Stimulated activated CD8-positive, alpha-beta memory T cell treated with anti-CD3 and anti-CD28 coated beads, Interleukin-15, amount 100 ng/mL, for 24 hours (primary cell): ENCODE measurements at places on chromosomes 5 and 9.

DNA sequence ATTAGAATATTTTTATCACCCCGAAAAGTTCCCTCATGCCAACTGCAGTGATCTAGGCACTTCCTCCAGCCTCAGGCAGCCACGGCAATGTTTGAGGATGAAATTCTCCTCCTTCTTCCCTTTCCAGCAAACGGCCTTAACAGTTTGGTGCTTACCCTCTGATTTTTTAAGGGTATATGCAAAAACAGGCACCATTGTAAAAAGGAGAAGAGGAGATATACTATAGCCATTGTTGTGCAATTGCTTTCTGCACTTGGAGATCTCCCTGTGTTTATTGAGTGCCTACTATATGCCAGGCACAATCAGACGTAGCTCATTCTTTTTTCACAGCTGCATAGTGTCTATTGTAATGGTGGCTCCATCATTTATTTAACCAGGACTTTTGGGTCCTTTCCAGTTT is 29.4 kb downstream of the GSN start:
- DNase-seq = no peak

DNA sequence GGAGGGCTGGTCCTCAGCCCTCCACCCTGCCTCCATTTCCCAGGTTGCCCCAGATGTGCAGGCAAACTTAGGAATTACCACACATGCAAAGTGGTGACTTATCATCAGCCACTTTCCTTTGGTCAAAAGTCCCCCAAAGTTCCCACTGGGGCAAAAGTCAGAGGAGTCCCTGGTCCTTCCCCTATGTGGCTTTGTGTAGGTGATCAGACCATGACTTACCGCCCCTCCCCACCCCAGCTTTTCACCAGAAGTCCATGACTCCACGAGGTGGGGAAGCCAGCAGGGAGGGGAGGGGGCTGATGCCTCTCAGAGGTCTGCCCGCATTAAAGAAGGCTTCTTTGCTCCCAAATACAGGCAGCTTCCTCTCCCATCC is 5.8 kb downstream of the TRAF1 start:
- DNase-seq = no peak

DNA sequence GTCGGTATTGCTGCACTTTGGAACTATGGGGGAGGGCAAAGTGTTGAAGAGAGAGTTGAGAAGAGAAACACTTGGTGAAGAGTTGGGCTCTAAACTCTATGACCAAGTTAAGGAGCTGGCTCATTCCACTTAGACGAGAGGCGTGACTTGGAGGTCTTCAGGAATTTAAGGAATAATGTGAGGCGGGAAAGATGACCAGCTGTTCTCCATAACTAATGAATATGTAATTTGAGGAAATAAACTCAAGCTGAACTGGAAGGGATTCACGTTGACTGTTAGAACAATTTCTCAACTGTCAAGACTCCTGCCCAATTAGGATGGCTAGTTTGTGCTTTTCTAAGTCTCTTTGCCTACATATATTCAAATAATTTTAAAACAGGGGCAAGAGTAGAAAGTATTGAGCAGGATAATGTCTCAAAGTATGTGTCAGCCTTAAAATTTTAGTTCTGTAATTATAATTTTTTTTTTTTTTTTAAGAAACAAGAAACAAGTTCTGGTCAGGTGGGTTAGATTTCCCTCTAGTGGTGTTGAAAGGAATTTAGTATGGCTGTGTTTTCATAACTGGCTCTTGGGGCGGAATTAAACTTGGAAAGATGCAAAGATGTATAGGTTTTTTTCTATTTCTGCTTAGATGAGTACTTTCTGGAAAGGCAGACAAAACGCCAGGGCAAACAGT is 33.4 kb downstream of the TMEM252 start:
- no peak for DNase-seq

DNA sequence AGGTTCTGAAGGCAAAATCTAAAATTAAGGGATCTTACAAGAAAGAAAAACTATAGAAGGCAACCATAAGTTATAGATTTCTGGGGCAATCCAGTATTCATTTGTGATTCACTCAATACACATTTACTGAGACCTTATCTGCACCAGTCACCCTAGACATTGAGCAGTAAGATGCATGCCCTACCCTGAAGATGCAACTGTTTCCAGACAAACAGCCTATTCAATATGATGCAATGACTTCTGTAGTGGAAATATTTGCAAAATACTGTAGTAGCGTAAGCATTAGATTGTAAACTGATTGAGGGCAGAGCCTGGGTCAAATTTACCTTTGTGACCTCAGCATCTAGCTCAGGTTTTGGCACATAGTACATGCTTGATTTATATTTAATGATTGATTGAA is 256.2 kb upstream of the ACTBL2 start:
- no peak for DNase-seq

GRCh38 chr5:16043349-16043965 is 136.1 kb downstream of the MARCHF11 start:
- no peak for DNase-seq

DNA sequence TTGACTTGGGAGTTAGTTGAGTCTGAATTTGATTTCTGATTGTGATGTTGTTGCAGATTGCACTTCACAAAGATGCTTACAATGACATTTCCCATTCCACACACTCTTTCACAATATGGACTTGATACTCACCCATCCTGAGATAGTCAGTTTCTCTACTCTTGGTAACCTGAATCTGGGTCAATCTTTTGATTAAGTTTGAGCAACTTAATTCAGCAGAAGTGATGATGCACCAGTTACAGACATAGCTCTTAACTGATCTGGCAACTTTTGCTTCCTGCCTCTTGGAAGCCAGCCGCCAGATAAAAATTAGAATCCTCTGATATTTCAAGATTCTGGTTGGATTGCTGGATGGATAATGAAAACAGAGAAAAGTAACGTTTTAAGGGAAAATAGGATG is 79.7 kb upstream of the OSMR start:
- no peak for DNase-seq

- no peak for DNase-seq
Measured at GRCh38 chr5:68299105-68299504, 83.5 kb downstream of the PIK3R1 start.

DNA sequence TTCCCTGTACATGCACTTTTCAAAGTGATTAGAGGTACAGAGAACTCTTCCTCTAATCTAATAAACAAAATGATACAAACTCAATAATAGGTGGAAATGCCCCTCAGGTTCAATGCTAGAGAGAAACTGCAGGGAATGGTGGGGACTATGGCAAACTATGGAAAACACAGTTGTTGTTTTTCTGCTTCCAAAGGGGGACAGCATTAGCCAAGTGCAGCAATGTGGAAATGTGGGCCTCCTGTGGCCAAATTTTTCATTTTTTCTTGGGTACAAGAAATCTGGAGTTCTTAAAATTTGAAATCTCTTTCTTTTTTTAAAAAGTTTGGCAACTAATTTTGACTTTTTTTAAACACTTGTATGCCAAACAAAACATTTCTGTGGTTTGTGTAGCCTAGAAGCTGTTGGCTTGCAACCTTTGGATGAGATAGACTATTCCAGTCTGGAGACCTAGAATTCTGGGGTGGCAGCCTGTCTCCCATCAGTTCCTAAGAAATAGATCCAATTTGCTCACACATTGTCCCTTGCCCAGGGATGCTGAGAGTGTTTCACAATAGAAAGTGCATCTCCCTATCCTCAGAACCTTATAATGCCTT is 218.6 kb downstream of the PAPPA start:
- no peak for DNase-seq

DNA sequence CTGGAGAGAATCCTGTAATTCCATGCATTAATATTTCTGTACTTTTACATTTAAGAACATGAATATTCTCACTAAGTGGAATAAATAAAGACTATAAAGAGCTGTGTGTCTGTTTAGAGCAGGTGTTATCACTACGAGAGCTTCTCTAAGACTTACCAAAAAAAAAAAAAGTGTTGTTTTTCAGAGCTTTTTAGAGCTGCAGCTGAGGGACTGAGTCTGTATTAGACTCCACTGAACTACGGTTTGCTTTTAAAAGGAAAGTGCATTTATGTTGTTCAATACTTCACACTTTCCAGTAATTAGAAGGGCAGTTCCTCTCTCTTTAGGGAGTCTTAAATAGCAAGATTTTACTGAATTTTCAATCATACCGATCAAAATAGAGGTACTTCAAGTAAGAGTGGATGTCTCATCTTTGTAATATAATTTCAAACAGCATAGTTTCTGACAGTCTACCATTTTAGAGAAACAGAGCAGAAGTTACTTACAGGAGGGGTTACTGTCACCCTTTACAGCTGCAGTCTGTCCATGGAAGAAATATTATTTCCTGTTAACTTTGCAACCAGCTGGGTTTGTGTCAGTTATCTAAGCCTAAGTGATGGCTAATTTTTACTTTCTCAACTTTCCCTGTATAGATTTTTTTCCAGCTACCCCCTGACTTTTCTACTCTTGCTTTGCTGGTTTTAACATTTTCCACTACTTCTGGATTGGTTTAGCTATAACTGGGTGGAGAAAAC is 2.4 kb downstream of the SYK start:
- DNase-seq = no peak

GRCh38 chr5:53027913-53028312 is 38.8 kb downstream of the ITGA2 start:
- no peak for DNase-seq

- DNase-seq = no peak
Measured at GRCh38 chr5:61575581-61575980, 243.5 kb downstream of the ZSWIM6 start.
